A549 (cell line): ENCODE measurements at places on chromosomes 6 and 20.

DNA sequence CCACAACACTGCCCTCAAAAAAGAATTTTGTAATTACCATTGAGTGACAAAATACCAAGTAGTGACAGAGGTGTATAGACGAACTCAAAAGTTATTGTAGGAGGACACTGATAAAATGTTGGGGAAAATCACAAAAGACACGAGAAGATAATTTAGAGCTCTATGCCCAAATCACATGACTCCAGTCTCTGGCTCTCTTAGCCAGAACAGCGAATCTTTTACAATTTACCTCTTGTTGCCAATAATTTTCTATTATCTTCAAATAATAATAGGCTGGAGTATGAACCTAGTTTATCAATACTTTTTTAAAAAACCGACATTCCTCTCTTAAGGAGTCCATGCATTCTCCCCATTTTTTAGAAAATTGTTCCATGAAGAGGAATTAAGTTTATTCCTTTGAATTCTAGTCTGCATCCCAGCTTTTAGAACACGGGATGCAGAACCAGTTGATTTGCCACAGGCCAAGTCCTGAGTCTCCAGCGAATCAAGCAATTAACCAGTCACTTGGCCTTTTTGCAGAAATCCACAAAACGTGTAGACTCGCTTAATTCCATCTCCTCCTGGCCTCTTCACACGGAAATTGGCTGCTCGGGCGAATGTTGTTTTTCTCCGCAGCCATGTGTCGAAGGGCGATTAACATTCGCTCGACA lies 507 bp upstream of the RIPPLY2 start:
- no peak for DNase-seq

- DNase-seq, result no peak
Measured at GRCh38 chr6:99092461-99092860, 144.7 kb upstream of the FBXL4 start.

GRCh38 chr6:157795841-157796240 lies 27.2 kb upstream of the SNX9 start:
- DNase-seq, result no peak

- no peak for DNase-seq
Measured at GRCh38 chr6:98957450-98957849, 9.7 kb upstream of the FBXL4 start.

- peak; percentile 32 for DNase-seq
Measured at GRCh38 chr6:127938701-127939100, 37.8 kb upstream of the THEMIS start.

DNA sequence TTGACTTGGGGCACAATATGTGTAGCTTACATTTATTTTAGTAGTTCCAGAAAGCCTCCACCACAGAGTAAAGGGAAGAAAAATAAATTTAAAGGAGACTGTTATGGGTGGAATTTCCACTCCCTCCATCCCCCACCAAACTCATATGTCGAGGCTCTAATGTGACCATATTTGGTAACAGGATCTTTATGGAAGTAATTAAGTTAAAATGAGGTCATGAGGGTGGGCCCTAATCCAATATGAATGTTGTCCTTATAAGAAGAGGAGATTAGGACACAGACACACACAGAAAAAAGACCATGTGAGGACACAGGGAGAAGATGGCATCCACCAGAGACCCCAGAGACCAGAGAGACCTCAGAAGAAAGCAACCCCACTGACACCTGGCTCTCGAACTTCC lies 189.7 kb downstream of the EDN1 start:
- no peak for DNase-seq
